H9 (cell line): ENCODE measurements at places on chromosomes 11 and 22. TPM values are rescaled to one million over a fixed set of nuclear protein-coding genes. Genes with fewer than 3 reads are reported as not detected.

Gene RASD2
- 0.42 and 0.53 TPM in 2 replicates for total RNA-seq

Gene ANKRD42
- 4.9 and 5.1 TPM in 2 replicates for total RNA-seq

Gene PKNOX2
- total RNA-seq = 1.3 and 1.4 TPM in 2 replicates

Gene ASPHD2
- total RNA-seq = 7.1 and 8.5 TPM in 2 replicates

Gene THYN1
- total RNA-seq = 97.0 and 101 TPM in 2 replicates

Gene RFPL3
- total RNA-seq = not detected in 2 replicates

Gene MGAT3
- total RNA-seq = 4.7 and 5.0 TPM in 2 replicates

Gene BEST1
- 0.18 and 0.24 TPM in 2 replicates for total RNA-seq

Gene GTSE1
- total RNA-seq = 40.6 and 42.6 TPM in 2 replicates

Gene OR10G4
- total RNA-seq = 0.07 TPM in 1 of 2 replicates, not detected in the other

Gene PANX2
- total RNA-seq = 6.7 and 8.0 TPM in 2 replicates

Gene MS4A3
- not detected in 2 replicates for total RNA-seq

Gene MYO7A
- total RNA-seq = 1.6 and 2.2 TPM in 2 replicates

DNA sequence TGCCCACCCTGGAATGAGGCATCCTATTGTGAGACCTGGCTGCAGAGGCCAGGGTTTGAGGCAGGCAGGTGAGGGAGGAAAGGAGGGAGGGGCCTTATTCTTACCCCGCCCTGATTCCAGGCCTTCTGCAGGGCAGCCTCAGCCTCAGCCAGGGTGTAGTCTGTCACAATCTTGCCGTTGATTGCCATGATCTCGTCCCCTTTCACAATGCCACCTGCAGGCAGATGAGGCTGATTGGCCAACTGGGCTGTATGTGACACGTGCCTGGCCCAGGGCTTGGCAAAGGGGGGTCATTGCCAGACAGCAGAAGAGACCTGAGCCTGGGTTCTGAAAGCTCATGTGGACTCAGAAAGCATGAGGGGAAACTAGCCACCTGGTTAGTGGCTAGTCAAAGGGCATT is 21.4 kb upstream of the ABCC8 start:
- peak; percentile 53 for DNase-seq

DNA sequence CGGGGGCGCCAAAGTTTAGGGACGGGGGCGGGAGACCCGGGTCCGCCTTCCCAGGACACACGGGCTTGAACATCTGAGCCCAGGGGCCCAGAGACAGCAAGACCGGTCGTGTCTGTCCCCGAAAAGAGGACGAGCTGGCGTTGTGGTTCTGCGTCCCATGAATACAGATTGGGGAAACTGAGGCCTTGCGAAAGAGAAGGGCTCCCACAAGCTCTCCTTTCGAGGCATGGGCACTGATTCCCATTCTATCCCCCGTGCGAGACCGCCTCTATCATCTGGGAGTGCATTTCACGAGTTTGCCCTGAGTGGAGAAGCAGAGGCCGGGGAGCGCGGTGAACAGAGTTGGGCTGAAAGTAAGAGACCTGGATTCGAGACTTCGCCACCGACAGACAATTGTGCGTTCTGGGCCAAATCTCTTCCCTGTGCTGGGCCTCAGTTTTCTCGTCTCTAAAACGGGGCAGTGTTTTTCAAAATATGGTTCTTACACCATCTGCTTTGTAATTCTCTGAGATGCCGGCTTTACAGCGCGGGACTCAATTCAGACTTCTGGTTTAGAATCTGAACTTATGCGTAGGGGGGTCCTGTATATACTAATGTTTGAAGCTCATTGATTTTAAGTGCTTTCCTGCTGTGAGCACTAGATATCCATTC is 471 bp downstream of the RNF185 start:
- no peak for DNase-seq

DNA sequence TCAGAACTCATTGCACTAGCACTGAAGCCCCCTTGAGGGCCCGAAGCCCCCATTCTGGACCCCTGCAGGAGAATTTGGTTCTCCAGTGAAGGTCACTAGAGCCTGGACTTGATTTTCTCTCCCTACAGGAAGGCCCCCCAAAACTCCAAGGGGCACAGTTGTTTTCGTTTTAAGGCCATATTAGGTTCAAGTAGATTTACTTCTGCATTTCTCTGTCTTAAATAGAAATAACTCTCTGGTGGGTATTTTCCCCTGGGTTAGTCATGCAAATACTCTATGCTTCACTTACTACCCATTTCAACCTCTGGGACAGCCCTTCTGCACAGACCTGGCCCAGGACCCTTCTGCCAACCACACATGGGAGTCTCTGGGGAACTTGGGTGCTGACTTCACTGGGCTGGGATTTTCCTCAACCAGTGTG is 41.6 kb downstream of the WEE1 start:
- DNase-seq = no peak

DNA sequence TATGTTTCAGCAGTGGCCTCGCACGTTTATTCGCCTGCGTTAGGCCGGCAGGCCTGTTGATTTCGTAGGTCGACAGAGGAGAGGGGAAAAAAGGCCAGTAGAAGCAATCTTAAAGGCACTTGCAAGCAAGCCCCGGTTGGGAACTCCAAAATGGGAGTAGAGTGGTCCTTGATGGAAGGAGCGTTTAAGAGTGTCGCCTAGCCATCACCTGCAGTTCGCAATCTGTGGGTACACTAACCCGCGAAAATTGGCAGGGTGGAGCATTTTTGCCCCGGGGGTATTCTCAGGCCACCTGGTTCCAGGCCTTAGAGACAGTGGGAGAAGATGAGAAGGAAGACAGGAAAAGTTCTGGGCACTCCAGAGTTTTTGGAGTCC is 1.1 kb downstream of the EWSR1 start:
- no peak for DNase-seq

DNA sequence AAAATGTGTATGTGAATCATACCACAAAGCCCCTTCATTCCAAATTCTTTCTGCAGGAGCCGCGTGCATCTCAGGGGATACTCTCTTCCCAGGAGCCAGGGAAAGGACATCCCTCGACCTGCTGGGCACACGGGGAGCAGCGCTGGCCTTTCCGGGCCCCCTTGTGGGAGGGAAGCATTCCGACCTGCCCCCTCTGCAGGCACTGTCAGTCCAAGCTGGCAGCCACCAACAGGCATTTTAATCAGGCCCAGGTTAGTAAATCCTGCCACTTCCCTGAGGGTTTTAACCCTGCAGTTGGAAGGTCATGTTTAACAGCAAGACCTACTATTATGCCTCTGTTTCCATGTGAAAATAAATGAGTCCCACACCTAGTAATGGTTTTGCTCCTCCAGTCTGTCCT is 391.5 kb downstream of the SHANK2 start:
- no peak for DNase-seq

DNA sequence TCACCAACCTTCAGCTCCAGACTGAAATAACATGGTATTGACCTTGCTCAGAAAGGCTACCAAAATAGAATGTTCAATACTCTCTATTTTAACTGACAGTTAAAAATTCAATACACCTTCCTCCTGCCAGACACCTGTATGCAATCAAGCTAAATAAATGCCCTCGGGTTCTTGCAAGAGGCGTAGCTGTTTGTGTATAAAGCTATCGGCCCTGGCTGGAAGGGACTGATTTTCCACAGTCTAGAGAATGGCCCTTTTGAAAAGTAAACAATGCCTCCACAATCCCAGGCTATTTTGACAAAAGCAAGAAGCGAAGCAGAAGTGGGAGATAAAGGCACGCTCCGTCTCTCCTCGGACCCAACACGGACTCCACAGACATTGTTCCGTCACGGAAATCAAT is 791.2 kb downstream of the BRD1 start:
- DNase-seq = no peak

- no peak for DNase-seq
These were observed 55.1 kb downstream of the IRAG1 start for GRCh38 chr11:10638316-10638925.

- DNase-seq = no peak
These were observed 7.5 kb upstream of the MICAL3 start for GRCh38 chr22:18031695-18032454.

DNA sequence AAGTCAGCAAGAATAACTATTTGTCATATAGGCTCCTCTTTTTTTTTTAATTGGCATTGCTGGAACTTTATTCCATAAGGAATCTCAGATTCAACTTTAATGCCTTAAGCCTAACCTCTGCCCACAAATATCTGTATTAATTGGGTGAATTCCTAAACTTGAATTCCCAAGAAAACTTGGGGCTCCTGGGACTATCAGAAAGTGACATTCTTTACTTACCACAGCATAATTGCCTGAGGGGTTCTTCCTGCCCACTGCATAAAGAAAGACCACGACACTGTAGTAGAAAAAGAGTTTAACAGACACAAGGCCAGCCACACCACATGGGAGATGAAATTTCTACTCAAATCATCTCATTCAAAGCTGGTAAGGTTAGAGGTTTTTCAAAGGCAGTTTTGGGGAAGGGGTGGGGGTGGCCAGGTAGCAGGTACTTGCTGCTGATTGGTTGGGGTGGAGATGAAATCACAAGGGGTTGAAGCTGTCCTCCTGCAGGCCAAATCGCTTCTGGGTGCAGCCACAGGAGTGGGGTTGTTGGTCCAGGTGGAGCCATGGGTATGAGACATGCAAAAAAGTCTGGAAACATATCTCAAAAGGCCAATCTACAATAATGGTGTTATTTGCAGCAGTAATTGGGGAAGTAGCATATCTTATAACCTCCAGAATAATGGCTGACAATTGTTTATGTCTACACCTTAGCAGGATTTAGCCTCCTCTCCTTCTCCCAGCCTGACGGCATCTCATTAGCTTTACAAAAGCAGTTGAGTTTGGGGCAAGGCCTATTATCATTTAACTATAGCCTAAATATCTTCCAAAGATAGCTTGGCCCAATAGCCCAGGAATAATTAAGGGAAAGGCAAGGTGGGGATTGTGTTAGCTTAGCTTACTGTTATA is 4.8 kb upstream of the NLRP10 start:
- peak; percentile 80 for DNase-seq

- no peak for DNase-seq
These were observed 131.7 kb downstream of the KIF18A start for GRCh38 chr11:27976262-27976661.

- no peak for DNase-seq
These were observed 21.9 kb downstream of the SUN2 start for GRCh38 chr22:38733724-38734381.

- DNase-seq = no peak
These were observed 53.8 kb downstream of the HIRA start for GRCh38 chr22:19377565-19378343.

- no peak for DNase-seq
These were observed 200.4 kb downstream of the KIF18A start for GRCh38 chr11:27907530-27907929.

DNA sequence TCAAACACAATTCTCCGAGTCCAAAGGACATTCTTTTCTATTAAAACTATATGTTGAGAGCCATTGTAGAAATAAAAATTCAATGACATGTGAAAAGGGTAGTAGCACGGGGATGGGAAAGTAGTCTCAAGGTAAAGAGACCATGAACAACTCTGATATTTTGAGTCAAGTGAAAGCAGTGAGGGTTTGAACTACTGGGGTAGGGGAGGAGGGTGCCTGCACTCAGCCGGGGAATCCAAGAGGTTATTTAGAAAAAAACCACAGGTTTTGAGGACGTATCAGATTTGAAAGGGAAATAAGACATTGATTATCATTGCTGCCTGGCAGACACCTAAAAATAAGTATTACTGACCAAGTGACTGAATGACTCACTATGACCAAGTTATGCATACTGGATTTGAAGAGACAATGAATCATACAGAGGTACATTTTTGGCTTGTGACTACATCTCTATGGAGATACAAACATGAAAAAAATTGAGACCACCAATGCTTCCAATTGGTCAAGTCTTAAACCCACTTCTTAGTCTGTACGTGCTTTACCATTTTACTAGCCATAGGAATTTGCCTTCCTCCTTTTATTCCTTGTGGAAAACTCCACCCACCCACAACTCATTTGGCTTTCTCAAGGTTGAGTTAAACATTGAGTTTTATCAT is 2.2 kb upstream of the OR52H1 start:
- DNase-seq = no peak

DNA sequence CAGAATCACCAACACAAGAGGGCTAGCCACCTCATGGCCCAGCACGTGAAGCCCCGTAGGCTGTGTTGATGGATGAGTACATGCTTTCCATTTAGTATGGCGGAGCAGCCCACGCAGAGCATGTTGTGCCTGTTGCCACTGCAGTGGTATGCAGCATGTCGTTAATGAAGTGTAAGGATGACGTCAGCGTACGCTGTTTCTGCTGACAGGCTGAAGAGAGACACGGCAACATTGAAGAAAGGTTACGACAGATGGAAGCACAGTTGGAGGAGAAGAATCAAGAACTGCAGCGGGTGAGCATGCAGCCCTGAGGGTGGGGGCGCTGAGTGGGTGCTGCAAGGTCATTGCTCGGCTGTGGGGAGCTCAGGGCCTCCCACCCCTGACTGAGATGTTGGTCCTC is 62.8 kb downstream of the PPFIA1 start:
- DNase-seq = no peak

GRCh38 chr11:12793065-12793464 is 118.8 kb downstream of the TEAD1 start:
- no peak for DNase-seq

DNA sequence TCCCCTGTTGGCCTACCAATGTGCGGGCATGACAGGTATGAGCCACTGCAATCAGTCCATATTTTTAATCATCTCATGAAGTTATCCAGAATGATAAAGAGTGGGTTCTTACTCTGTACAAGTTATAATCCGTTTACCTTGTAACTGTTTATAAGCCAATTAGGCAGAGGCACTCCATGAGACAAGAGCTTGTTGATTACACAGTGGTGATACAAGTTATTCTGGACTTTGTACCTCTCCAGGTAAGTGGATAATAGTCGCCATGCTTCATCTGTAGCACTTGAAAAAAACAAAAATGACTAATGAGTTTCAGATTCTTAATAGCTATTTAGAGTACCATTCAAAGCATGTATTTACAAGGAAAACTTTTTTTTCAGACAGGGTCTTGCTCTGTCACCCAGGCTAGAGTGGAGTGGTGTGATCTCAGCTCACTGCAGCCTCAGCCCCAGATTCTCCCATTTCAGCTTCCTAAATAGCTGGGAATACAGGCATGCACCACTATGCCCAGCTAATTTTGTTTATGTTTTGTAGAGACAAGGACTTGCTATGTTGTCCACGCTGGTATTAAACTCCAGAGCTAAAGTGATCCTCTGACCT is 17.7 kb upstream of the FNBP4 start:
- no peak for DNase-seq

DNA sequence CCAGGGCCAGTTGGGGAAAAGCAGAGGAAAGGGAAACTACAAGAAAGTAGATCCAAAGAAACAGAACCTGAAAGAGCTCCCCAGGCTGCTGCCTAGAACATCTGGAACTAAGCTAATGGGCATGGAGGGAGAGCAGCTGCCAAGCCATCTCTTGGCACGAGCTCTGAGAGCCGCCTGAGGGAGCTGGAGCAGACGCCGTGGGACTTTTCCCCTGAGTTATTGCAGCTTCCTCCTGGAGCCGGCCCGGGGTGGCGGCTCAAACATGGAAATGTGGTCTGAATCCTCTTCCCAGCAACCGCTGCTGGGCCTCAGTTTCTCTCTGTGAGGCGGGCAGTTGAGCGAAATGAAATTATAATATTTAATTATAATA is 41.8 kb downstream of the LIF start:
- no peak for DNase-seq

DNA sequence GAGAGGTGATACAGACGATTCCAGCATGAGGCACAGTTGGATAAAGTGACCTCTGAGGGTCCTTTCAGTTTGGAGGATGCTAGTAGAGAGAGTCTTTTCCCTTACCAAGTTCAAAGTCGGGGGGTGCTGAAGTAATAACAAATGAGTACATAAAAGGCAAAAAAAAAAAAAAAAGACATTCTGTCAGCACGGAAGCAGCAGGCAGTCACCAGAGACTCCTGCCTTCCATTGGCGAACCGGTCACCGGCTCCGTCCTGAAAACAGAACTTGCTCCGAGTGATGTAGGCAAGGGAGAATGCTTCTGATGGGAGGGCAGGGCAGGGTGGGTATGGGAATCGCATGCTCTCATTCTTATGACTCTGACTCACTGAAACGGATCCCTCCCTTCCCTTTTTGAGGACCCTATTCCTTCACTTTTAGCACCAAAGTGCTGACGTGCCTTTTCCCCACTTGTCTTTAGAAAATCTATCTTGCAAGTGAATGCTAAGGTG is 65.9 kb downstream of the PRR5L start:
- DNase-seq = peak; percentile 52
